Stimulated activated CD8-positive, alpha-beta memory T cell treated with anti-CD3 and anti-CD28 coated beads, Interleukin-4, amount 100 ng/mL, for 24 hours (primary cell): ENCODE measurements at places on chromosomes 2 and 18.

DNA sequence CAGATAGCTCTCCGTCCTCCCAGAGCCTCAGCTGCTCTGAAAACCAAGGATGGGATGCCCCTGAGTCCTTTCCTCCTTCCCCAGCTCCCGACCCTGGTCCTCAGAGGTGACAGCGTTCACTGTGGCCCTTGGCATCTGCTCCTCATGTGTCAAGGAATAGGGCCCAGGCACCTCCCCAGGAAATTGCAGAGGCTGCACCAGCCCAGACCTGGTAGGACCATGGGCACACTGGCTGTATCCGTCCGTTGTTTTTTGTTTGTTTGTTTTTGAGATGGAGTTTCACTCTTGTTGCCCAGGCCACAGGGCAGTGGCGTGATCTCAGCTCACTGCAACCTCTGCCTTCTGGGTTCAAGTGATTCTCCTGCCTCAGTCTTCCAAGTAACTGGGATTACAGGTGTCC is 37.5 kb upstream of the SLC66A3 start:
- no peak for DNase-seq

DNA sequence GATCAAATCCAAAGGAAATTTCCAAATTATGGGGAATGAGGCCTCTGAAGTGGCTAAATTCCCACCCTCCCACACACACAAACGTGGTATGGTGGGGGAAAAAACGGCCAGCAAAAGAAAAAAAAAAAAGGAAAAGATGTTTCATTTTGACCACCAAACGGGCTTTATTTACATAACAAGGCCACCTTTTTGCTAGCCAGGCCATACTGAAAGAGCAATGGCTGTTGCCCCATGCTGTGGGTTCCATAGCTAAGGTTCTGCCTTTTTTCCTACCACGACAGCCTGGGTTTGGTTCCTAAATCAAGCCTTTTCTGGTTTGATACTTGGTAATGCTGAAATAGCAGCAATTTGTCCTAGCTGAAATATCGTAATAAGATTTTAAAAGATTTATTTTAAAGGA is 14.0 kb upstream of the IL1B start:
- DNase-seq, result no peak

DNA sequence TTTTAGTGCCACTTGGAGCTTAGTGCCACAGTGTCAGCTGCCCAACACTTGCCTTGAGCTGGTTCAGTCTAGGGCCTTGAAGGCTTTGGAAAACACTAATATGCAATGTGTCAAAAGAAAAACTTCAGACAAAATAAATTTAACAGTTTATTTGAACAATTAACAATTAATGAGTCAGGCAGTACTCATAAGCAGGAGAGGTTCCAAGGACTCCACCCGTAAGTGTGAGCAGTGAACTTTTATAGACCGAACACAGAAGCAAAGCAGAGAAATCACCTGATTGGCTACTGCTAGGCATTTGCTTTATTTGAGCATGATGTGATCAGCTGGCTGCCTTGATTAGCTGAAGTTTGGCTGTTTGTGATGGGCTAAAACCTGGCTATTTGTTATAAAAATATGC is 49.5 kb upstream of the TBC1D8 start:
- DNase-seq, result no peak

GRCh38 chr2:75820693-75821092 is 110.0 kb upstream of the GCFC2 start:
- no peak for DNase-seq

- no peak for DNase-seq
Observed at GRCh38 chr2:209663656-209664055, 108.0 kb upstream of the UNC80 start.

- DNase-seq, result no peak
Observed at GRCh38 chr2:69781321-69782248, 39.7 kb downstream of the ANXA4 start.

GRCh38 chr2:46843316-46843715 is 72.3 kb downstream of the MCFD2 start:
- no peak for DNase-seq
